ENCODE measurements at places on chromosomes 3 and 15.

- DNase-seq: no peak
These were observed 23.4 kb upstream of the ARL14 start for GRCh38 chr3:160653512-160653911.

GRCh38 chr3:109234300-109234699, 82.0 kb downstream of the DPPA2 start:
- DNase-seq: no peak

DNA sequence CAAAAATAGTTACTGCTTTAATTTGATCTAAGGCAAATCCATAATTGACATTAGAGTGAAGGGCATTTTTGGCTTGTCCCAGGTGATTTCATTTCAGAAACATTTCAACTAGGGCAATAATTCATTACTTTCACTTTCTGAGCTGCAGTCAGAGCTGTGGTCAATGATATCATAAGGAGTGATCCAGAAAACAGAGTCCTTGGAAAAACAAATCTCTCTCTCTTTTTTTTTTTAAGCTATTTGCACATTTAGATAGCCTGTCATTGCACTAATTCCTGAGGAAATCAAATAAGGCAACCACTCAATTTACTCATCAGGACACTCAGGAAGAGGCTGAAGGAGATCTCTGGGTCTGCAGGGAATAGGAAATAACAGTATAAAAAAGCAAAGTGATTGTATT, 269.5 kb upstream of the LRRC3B start:
- no peak for DNase-seq

- DNase-seq: no peak
These were observed 3.3 kb upstream of the THSD4 start for GRCh38 chr15:71111950-71112349.

DNA sequence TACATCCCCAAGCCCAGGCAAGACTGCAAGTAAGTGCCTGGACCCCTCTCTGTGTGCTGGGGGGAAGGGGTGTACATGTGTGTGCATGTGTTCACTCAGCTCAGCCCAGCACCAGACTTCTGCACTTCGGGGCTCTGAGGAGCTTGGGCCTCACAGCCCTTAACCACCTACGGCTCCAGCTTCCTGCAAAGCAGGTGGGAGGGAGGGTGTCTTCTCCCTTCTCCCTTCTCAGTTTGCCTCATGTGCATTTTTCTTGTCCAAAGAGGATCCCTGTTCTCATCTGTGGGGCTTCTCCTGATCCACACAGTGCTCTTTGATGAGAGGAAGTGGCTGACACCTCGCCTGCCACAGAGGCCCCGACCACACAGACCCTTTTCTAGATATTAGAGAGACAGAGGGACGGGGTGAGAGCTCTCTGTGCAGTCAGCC, 69.3 kb downstream of the MESD start:
- no peak for DNase-seq

GRCh38 chr3:34411596-34411995, 613.2 kb downstream of the PDCD6IP start:
- no peak for DNase-seq

DNA sequence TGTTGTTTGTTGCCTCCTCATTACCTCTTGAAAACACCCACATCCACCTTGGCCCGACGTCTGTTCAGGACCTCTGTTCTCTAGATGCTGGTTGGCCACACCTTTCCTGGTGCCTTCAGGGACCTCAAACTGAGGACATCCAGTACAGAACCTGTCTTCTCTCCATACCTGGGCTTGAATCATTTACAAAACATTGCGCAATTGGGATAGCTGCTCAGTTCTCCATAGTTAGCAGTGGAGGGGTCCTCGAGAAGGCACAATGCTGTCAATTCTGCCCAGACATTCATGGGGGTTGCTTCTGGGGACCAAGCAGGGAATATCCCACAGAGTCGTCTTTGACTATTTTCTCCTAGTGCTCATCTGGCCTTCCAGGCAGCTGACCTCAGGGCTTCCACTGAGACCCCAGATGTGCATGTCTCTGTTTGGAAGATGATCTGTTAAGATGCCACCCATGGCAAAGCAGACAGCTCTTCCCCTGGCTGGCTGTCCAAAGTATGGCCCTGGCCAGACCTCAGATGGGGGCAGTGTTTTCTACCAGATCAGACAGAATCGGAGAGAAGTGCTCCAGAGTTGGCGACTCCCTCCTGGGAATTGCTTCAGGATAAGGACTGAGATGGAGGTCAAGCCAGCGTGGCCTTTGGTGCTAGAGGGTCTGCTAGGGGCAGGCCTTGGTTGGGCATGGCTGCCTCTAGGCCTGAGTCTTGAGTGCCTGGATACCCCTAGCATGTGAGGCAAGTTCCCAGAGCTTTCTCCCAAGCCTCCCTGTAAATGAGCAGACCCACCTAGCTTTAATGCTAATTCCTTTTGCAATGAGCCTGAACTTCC, 46.1 kb downstream of the CHCHD6 start:
- no peak for DNase-seq

Measured in stimulated activated CD4-positive, alpha-beta T cell treated with anti-CD3 and anti-CD28 coated beads, Interleukin-1b, Interleukin-23, amount 100 ng/mL, for 1 hour (primary cell).